NCI-H510A (cell line): ENCODE measurements at places on chromosomes 2 and 18.

GRCh38 chr2:234703258-234703657 lies 206.4 kb upstream of the ARL4C start:
- no peak for DNase-seq

DNA sequence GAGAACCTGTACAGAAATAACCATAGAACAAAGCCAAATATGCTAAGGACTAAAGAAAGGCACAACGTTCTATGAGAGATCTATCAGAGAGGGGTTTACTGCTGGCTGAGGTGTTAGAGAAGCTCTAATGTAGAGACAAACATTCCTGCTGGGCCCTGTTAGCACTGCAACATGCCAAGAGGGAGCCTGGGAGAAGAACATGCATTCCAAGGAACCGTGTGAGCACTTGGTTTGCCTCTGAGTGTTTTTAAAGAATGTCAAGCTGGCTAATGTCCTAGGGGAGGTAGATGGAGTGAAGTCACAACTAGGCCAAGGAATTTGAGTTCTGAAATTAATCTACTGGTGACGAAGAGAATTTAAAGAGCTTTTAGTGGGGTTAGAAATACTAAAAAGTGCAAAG lies 384.3 kb upstream of the LYPD1 start:
- no peak for DNase-seq

- no peak for DNase-seq
Observed at GRCh38 chr2:226477221-226478108, 322.2 kb downstream of the IRS1 start.

- DNase-seq, result no peak
Observed at GRCh38 chr2:6864231-6864754, 1.4 kb downstream of the CMPK2 start.

DNA sequence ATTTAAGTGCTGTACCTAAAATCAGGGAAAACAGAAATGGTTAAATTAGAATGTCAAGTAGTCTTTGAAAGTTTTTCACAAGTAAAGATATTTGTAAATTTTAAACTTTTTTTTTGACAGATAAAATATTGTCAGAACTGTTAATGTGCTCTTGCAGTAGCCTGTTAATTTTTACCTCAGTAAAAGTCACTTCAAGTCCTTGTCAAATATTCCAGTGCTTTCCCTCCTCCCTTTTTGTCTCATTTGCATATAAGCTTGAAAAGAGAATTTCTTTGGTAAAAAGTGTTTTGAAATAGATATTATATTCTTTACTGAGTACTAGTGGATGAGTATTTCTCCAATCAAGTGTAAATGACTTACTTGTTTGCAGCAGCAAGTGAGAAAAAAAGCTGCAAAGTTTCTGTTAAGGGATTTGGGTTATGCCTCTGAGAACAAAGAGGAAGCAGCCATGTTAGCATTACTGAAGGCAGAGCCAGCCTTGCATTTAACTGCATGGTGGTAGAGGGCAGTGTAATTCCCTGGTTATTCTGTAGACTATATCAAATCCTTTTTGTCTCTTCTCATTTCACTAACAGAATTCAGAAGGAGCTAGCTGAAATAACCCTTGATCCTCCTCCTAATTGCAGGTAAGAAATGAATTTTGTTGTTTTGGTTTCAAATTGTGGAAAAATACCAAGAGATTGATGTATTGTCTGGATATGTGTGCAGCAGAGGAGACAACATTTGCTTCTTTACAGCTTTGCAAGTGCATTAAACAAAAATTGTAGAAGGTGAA lies 3.2 kb downstream of the UBE2E3 start:
- peak; percentile 28 for DNase-seq

DNA sequence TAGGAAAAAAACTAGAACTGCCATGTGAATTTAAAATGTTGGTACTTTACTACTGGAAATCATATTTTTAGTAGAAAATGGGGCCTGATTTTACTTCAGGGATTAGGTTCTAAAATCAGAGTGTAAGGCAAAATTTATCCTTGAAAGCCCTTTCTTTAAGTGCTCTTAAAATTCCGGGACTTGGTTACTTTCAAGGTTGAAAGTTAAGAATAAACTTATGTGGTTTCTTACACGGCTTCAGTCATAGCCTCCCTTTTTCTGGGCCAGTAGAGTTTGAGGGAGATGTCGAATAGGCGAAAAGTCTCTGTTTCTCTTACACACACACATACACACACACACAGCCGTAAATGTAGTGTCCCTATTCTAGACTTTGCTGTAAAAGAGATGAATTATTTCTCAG lies 13.1 kb downstream of the KCNE4 start:
- DNase-seq, result no peak

GRCh38 chr2:201262718-201263117 lies 2.4 kb downstream of the CASP8 start:
- DNase-seq, result no peak
